Airway epithelial cell (primary cell): ENCODE measurements at places on chromosomes 2 and 18. TPM values are rescaled to one million over a fixed set of nuclear protein-coding genes. Genes with fewer than 3 reads are reported as not detected.

The LBX2 gene
- 0.56 TPM in 2 replicates for total RNA-seq

The KCNE4 gene
- total RNA-seq: 0.35 TPM in 1 of 2 replicates, not detected in the other

The FECH gene
- total RNA-seq: 20.0 and 26.1 TPM in 2 replicates

The GPATCH11 gene
- total RNA-seq: 2.4 and 4.2 TPM in 2 replicates

The SKOR2 gene
- not detected in 2 replicates for total RNA-seq

The IMPA2 gene
- total RNA-seq: 56.8 and 57.8 TPM in 2 replicates

The UGT1A6 gene
- total RNA-seq: 35.8 and 38.9 TPM in 2 replicates

The CHRNG gene
- not detected in 2 replicates for total RNA-seq

The BCL11A gene
- total RNA-seq: 9.3 and 10.8 TPM in 2 replicates

The ZSWIM2 gene
- total RNA-seq: not detected in 2 replicates

The FNDC4 gene
- 9.7 and 12.5 TPM in 2 replicates for total RNA-seq

The CENPA gene
- 6.2 and 12.6 TPM in 2 replicates for total RNA-seq

The DOK1 gene
- 1.4 and 4.4 TPM in 2 replicates for total RNA-seq

The IRS1 gene
- 27.2 and 43.3 TPM in 2 replicates for total RNA-seq

The KCNK3 gene
- total RNA-seq: not detected in 2 replicates

The LRRC30 gene
- total RNA-seq: not detected in 2 replicates

The PSD4 gene
- 43.0 and 48.2 TPM in 2 replicates for total RNA-seq

The LYPD1 gene
- not detected in 2 replicates for total RNA-seq

The TRIM54 gene
- not detected in 2 replicates for total RNA-seq

The CYP27C1 gene
- total RNA-seq: 1.1 and 1.7 TPM in 2 replicates

The ST3GAL5 gene
- total RNA-seq: 11.5 and 14.3 TPM in 2 replicates

The STEAP3 gene
- 17.2 and 23.4 TPM in 2 replicates for total RNA-seq

The SIX2 gene
- total RNA-seq: 9.5 and 9.6 TPM in 2 replicates

The SFTPB gene
- total RNA-seq: 0.46 and 0.56 TPM in 2 replicates

The GRHL1 gene
- total RNA-seq: 33.9 and 50.1 TPM in 2 replicates

The LYG2 gene
- not detected in 2 replicates for total RNA-seq
